ENCODE measurements at places on chromosomes 5 and 9.

DNA sequence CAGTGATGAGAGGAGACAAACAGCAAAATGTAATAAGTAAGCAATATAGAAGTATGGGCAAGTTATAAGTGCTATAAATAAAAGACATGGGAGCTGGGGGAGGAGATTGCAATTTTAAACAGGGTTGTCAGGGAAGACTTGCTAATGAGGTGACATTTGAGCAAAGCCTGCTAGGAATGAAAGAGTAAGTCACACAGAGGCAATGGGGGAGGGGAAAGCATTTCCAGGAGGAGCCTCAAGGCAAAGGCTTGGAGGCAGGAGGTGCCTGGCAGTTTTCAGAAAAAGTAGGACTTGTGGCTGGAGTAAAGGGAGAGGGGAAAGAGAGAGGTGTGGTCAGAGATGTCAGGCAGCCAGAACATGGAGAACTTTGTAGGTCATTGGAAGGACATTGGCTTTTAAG lies 124.4 kb upstream of the NMUR2 start:
- DNase-seq = no peak

GRCh38 chr9:87674565-87675299 lies 51.2 kb upstream of the CTSL start:
- DNase-seq = no peak

DNA sequence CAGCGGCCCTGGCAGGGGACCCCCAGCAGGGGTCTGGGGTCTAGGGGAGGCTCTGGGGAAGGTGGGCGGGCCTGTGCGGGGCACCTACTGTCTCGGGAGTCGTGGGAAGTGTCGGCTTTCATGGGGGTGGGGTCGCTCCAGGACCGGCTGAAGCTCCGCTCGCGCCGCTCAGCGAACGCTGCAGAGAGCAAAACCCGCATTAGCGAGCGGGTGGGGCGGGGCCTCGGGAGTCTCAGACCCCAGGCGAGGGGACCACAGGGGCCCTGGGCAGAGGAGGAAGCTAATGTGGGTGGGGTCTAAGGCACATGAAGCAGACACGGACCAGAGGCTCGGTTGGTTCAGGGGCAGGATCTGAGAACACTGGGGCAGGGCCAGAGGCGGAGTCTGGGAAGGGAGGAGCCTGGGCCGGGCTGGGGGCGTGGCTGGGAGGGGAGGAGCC lies 5.5 kb downstream of the NSMF start:
- peak; percentile 40 for DNase-seq

DNA sequence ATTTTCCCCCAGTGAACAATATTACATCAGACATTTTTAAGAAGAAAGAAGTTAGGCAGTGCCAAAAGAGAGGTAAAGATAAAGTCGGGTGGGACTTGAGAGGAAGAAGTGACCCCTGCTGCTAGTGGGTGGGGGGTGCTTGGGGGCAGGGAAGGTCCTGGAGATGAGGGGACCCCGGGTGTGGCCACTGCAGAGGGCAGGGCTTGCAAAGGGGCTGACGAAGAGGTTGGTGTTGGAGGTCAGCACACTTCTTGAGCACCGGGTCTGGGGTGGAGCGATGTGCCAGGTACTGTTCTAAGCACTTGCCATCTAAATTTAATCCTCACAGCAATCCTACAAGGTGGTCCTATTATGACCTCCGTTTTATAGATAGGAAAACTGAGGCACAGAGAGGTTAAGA lies 62.0 kb downstream of the AMBP start:
- no peak for DNase-seq

Data from smooth muscle cell of the brain vasculature (primary cell).